AG04449 (cell line): ENCODE measurements at places on chromosomes 11 and 22.

DNA sequence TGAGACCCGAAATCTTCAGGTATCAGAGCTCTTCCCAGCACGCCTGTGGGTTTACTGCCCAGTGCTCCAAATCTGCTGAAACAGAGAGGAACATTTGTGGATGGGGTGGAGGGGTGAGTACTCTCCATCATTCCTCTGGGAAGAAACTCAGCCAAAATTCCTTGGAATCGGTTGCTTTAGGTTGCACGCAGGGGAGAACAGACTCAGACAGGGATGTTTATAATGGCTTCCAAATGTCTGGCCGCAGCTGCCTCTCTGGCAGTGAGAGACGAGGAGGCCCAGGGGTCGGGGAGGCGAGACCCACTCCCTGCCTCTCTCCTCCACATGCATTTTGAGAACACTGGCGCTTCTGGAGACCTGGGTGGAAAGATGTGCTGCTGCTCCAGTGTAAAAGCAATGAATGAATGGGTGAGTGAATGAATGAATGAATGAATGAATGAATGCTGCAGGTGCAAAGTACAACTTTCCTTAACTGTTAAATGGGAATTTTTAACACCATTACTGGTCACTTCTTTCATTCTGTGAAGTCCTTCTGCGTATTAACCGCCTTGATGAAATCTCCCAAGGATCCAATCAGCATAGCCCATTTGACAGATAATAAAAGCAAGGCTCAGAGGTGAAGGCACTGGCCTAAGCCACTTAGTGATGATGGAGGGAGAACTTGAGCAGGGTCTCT is 437.4 kb downstream of the MIAT start:
- no peak for DNase-seq

DNA sequence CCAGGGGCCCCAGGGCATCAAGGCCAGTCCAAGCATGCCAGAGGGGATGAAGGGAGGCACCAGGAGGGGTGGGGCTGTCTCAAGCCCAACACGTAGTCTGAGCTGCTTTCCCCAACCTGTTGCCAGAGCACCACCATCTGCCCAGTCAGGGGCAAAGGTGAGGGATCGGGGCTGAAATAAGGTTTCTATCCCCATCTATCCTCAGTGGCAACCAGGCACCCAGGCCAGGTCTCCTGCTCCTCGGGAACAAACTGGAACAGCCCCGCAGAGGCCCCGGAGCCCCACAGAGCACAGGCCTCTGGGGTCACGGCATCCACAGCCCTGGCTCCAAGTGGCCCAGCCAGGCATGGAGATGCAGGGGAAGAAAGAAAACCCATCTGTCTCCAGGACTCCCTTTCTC is 19.3 kb downstream of the STARD10 start:
- no peak for DNase-seq

- no peak for DNase-seq
Measured at GRCh38 chr11:121722431-121723245, 269.9 kb upstream of the SORL1-AS1 start.

DNA sequence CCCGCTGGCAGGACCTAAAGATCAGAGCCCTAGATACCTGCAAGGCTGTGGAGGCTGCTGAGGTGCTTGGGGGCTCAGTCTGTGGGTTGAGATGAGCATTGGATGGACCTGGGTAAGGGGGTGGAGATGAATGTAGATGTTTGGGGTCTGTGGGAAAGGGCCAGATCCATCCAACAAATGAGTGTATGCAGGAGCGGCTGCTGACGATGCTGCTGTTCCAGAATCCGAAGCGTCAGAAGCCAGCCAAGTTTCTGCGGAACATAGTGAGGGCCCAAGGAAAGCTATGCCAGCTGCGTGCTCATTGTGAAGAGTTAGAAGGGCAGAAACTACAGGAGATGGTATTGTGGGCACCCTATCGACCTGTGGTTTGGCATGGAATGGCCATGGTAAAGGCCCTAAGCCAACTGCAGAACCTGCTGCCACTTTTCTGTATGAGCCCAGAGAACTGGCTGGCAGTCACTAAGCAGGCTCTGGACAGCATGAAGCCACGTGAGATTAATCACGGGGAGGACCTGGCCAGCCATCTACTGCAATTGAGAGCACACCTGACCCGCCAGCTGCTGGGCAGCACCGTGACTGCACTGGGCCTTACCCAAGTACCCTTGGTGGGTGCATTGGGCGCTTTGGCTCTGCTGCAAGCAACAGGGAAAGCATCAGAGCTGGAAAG is 36.6 kb downstream of the RRP8 start:
- no peak for DNase-seq

DNA sequence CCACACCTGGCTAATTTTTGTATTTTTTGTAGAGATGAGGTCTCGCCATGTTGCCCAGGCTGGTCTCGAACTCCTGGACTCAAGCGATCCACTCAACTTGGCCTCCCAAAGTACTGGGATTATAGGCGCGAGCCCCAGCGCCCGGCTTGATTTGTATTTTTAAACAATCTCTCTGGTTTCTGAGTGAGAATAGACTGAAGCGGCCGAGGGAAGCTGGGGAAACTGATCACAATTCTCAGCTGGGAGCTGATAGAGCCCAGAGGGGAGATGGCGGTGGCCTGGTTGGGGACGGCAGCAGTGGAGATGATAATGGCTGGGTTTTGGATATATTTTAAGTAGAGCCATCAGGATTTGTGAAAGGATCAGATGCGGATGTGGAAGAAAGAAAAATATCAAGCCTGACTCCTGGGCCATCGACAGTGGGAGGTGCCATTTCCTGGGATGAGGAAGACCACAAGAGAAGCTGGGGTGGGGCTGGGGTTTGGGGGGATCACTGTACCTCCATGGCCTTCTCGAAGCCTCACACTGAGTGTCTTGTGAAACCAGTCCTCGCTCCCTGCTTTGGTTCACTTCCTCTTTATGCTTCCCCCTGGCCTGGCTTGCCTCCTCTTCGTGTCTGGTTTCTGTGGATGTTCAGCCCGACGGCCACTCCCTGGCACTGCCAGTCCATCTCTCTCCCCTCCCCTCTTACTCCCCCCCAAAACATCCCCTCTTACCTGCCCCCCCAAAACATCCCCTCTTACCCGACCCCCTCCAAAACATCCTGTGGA is 51.9 kb downstream of the IGLL1 start:
- DNase-seq, result no peak

DNA sequence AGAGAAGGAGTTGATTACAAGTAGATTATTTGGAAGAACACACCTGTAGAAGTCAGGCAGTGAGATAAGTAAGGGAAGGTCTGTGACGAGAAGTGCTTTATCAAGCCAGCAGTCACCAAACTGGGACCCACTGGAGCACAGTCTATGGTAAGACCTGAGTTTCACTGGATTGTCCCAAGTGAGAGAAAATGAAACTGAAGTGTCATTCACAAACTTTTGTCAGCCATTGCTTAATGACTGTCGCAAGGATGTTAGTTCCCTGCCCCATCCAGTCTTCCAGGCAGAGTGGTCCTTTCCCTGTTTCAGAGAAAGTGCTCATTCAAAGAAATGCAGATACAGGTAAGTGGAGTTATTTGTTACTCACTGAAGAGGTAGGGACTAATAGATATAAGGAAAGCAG is 728.0 kb upstream of the TENM4 start:
- DNase-seq, result no peak
